Hematopoietic multipotent progenitor cell treated with erythropoietin and hydrocortisone succinate and interleukin-3 and kit ligand, for 17 days (in vitro differentiated cells): ENCODE measurements at places on chromosomes 12 and 14.

DNA sequence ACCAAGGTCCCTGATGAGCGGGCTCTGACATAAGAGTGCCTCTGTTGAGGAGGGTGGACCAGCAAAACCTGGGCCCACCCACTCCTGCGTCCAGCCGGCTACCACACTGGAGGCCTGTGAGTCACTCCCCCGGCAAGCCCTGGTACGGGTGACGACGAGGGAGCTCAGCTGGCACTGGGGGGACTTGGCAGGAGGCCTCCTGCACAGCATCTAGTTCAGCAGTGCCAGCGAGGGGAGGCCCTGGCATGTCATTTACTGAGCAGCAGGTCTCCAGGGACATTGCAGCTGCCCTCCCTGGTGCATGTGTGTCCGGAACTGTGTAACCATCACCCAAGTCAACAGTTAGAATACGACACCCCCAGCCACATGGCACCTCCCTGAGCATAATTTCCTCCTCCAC lies 24.4 kb downstream of the CD9 start:
- DNase-seq, result no peak

GRCh38 chr14:95313707-95314106 lies 6.0 kb downstream of the CLMN start:
- no peak for DNase-seq

DNA sequence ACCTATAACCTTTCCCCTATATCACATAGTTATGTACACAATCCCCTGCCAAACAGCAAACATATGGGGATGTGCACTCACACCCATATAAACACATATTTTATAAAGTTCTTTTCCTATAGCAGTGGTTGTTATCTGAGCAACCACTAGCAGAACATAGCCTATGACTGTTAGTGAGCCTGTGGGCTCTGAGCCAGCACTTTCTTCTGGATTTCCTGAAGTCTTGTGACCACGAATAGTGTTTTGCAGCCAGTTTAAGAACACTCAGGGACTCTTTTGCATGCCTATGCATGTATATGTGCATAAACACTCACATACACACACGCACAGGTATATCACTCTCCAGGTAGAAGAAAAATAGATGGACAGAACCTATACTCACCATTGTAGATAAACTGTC lies 17.1 kb downstream of the TESPA1 start:
- DNase-seq, result peak; percentile 68

GRCh38 chr12:33587354-33587753 lies 147.7 kb upstream of the SYT10 start:
- no peak for DNase-seq

DNA sequence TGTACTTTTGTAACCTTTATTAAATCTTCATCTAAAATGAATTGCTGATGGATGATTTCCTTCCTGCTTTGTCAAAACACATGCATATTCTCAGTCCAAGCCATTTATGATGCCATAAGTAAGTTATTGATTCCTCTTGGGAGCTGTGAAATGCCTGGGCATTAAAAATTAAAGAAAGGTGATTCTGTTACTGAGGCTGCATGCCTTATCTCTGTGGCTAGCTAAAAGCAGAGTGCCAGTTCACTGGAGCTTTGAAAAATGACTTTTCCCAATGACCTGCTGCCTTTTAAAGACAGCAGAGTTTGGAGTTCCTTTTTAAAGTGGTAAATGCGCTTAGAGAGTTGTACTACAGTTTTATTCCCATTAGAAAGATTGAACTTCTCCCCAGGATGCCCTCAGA lies 152.1 kb downstream of the TMTC2 start:
- no peak for DNase-seq

- DNase-seq, result no peak
These were observed 142.3 kb downstream of the PCNX1 start for GRCh38 chr14:71049435-71050133.

DNA sequence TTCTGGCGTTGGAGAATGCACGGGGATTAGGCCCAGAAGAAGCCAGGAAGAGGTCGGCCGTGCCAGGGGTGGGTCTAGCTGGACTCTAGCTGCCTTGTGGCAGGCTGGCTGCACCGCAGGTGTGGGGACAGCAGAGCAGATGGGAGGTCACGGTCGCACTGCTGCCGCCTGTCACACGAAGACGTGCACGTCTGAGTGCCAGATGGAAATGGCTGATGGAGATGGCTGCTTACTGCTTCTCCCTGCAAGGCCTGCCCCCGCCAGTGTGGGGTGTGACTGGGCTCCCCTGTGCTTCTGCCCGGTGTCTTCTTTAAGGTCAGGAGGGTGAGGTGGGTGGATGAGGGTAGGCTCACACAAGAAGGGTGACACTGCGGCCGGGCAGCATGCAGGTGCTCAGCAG lies 79.0 kb downstream of the MOK start:
- DNase-seq, result no peak

DNA sequence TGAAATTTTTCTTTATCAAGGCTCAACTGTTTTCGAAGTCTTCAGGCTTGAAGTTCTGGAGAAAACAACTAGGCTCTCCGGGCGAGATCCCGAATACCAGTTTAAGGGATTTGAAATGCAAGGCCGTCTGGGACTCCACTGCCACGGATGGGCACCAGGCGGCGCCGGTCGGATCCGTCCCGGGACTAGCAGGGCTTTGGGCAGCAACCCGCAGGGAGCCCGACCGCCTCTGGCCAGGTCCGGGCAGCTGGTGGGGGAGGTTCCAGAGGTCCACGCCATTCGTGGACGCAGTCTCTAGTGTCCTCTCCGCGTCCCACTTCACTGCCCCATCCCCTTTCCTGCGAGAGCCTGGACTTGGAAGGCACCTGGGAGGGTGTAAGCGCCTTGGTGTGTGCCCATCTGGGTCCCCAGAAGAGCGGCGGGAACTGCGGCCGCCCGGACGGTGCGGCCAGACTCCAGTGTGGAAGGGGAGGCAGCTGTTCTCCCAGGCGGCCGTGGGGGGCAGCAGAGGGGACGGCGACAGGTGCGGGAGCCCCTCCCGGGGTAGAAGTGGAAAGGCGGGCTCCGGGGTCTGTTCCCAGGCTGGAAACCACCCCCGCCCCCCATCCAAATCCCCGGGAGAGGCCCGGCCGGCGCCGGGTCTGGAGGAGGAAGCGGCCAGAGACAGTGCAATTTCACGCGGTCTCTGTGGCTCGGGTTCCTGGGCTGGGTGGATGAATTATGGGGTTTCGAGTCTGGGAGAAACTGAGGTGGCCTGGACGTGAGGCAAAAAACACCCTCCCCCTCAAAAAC lies 838 bp upstream of the ERBB3 start:
- DNase-seq, result peak; percentile 50

- no peak for DNase-seq
These were observed 3.5 kb upstream of the LRTM2 start for GRCh38 chr12:1816730-1817348.

DNA sequence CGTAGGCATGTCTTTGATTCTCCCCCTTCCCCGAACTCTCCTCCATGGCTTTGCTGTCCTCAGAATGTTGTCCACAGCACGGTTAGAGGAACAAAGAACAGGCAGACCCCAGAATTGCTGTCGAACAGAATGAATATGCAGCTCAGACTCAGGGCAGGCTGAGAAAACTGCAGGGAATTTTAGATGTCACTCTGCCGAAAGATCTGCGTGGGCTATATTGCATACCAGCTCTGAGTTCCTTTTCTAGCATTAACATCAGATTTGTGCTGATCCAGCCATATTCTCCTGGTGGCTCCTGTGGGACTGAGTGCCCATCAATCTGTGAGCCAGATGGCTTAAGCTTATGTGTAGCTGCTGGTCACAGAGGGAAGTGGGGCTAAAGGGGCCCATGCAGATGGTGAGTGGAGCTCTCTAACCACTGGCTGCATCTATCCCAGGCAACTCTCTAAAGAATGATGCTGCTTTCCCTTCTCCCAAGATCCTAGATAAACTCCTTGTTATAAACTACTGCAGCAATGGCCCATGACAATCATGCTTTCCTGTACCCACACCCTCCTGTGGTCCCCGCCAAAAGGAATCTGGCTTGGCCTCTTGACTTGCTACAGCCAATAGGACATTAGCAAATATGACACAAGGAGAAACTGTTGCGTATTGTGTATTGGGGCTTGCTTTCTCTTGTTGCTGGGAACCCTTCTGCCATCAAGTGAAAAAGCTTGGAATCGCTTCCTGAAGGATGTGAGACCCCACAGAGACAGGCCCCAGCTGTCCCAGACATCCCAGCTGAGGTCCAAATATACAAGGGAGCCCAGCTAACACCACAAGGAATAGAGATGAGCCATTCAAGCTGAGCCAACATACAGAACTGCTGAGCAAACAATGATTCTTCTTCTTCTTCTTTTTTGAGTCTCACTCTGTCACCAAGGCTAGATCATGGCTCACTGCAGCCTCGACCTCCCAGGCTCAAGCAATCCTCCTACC lies 101.3 kb downstream of the FOXN3 start:
- no peak for DNase-seq

GRCh38 chr14:22448905-22449599 lies 140.0 kb downstream of the DAD1 start:
- no peak for DNase-seq

- DNase-seq, result no peak
These were observed 1193.3 kb downstream of the FLRT2 start for GRCh38 chr14:86723254-86723624.

GRCh38 chr12:45779936-45780335 lies 50.4 kb downstream of the ARID2 start:
- no peak for DNase-seq

DNA sequence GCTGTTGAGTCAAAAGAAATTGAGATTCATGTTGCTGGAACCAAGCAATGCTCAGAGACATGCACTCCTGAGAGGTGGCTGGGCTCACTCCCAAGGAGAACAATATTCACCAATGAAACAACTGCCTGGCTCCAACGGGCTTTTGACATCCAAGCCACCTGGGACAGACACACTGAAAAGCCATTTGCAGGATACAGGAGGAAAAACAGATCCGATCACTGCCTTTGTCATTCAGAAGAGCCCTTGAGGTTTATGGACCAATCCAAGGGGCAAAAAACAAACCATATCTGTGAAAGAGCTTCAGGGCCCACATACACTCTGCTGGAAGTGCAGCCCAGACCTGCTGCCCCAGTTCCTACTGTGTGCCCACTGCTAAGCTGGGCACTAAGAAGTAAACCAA lies 277.5 kb downstream of the NUAK1 start:
- no peak for DNase-seq

DNA sequence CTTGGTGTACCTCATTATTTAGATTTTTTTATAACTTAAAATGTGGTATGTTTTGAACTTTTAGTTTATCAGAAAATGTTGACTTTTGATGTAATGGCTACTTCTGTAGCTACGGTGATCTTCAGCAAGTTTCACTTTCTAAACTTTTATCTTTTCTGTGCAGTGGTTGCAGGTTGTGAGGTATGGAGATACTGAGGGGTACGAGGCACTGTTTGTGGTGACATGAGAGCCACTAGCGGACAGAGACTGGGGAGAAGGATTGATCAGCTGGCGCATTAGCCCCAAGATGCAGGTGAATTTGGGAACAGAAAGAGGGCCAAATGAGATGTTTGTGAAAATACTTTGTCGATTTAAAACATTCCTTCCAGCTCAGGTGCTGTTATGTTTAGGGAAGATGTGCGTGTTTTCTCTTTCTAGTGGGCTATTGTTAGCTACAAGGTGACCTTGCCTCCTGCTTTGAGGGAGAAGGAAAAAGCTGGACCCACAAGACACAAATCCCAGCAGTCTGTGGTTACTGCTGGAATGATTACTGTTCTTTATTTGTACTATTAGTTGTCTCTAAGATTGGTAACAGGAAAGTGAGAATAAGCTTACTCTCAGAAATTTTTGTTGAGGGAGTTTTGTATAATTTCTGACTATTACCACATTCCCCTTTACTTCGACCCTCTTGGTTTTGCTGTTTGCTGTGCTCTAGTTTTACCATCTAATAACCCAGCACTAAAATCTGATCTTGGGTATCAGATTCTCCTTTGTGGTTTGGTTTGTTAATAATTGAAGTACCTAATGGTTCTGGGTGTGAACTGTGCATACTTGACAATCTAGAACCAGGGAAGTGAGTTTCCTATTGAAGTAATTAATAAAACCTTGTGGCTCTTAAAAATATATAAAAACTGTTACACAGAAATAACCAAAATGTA lies 61.7 kb downstream of the FBXO34 start:
- DNase-seq, result peak; percentile 87

DNA sequence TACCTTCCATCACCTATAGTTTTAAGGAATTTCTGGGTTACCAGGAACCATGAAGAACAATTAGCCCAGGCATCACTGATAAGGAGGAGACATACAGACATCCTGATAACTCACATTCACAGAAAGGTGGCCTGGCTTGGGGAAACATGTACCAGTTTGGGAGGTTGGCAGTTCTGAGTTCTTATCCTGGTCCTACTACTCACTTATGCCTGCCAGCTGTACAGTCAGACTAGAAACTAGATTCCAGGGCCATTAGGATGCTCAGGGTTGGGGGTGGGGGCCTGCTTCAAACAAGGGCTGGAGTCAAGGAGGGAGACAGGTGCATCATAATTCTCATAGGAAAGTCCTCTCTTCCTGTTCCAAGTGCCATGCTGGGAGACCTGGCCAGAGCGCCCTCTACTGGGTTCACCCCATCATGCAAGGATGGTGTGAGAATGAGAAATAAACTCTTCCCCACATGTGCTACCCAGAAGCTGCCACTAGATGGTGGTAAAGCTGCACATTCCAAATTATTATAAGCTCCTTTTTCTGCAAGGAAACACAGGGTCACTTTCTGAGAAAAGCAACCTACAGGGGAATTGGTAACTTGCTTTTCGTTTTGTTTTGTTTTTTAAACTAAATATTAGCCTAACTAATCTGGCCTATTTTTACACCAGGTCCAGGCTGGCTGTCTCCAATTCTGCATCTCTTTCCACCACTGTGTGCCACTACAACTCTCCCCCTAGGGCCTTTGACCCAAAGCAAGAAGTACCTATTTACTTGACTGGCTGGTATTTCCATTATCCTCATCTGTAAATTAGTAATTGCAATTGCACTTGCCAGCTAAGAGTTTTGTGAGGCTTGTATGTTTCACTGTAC lies 14.5 kb downstream of the OAS2 start:
- peak; percentile 53 for DNase-seq

GRCh38 chr12:27998170-27998569 lies 25.6 kb upstream of the PTHLH start:
- no peak for DNase-seq

DNA sequence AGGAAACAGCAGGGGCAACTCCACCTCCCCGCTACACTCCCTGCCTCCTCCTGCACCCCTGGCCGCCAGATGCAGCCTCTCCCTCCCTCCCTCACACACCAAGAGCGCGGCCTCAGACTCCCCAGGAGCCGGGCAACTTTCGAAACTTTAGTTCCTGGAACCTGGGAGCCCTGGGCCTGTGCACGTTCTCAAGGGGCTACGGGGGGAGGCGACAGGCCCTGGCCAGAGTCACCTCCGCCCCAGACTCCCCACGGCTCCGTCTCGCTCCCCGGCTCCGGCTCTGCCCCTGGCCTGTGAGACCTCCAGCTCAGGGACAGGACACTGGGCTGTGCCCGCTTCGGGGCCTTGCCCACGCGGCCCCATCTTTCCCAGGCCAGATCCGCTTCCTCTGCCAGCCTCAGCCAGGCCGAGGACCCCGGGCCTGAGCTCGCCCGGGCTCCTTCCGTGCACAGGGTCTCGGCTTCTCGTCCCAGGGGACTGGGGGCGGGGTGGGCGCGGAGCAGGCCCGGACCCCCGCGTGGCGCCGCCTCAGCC lies 5.5 kb downstream of the AMN start:
- DNase-seq, result no peak
